ENCODE measurements at places on chromosomes 11 and 22.

- H3K36me3 ChIP-seq, result no peaks in the 10 kb centered on the region
- no peak for DNase-seq
- H3K27me3 ChIP-seq, result no peaks in the 10 kb centered on the region
Observed at GRCh38 chr11:12449961-12450715, 72.8 kb downstream of the PARVA start.

DNA sequence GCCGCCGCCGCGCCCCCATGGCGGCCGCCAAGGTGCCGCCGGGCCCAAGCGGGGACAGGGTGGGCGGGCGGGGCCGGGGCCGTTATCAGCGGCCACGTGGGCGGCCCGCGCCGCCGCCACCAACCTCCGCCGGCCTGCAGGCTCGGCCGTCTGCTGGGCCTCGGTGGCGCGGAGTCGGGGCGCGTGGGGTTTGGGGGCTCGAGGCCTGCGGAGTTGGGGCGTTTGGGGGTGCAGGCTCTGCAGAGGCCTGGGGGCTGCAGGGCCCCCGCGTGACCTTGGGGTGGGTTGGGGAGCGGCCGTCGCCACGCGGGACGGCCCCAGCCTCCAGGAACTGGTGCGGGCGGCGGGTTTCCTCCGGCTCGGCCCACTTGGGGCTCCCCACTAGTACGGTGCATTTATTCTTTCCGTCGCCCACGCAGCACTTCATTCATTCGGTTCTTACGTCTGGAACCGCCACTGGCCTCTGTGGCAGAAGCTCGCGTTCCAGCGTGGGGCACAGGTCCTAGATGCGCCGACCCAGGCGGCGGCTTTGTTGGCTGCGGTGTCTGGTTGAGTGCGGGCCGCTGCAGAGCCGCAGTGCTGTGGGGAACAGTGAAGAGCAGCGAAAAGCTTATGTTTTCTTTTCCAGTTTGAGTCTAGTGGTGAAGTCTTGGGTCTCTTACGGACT, 740 bp upstream of the TRMT2A start:
- peak overlapping the region; percentile 97 for H3K4me3 ChIP-seq
- peaks cover 88% of the 10 kb centered on the region for H3K36me3 ChIP-seq
- peak overlapping the region; percentile 81 for H3K27ac ChIP-seq
- DNase-seq, result peak; percentile 42

DNA sequence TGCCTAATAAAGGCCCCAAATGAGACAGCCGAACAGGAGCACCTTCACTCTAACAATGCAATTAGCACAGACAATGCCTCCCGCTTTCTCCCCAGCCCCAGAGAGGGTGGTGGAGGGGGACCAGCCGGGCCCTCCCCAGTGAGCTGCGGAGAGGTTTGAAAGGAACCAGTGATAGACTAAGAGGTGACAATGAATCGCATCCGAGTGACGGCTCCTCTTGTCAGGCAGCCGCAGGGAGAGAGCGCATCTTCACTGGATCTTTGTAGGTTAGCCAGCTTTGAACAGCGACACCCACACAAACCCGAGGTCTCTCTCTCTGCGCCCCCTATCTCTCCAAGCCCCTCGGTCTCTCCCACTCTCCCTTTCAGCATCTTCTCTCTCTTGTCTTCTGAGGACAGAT, 28.0 kb downstream of the FLRT1 start:
- no peaks in the 10 kb centered on the region for H3K4me1 ChIP-seq
- H3K27me3 ChIP-seq, result no peaks in the 10 kb centered on the region
- no peak overlapping the region for H3K4me3 ChIP-seq

GRCh38 chr11:63745304-63746170, 23.0 kb downstream of the ZFTA start:
- no peaks in the 10 kb centered on the region for H3K27me3 ChIP-seq
- no peak overlapping the region for H3K4me3 ChIP-seq
- H3K36me3 ChIP-seq, result peaks cover 22% of the 10 kb centered on the region
- no peak overlapping the region for H3K27ac ChIP-seq
- H3K4me1 ChIP-seq, result no peaks in the 10 kb centered on the region

GRCh38 chr22:40703736-40704135, 24.5 kb downstream of the MCHR1 start:
- H3K36me3 ChIP-seq, result no peaks in the 10 kb centered on the region
- H3K4me1 ChIP-seq, result no peaks in the 10 kb centered on the region
- no peaks in the 10 kb centered on the region for H3K27me3 ChIP-seq
- H3K27ac ChIP-seq, result no peak overlapping the region

DNA sequence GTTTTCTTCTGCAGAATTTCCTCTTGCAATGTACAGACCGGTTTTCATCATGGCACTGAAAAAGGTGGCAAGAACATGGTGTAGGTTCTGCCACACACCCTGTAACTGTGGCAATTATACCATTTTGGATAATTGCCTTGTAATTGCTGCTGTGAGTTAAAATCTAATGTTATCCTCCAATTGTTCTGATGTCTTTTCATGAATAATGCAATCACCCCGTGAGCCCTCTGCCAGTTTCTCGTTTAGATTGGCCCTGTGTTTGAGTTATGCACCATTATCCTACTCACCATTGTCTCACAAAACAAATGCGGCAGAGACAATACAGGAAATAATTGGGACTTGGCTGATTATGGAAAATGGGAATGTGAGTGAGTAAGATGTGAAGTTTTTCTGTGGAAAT, 61.8 kb upstream of the MTNR1B start:
- no peak overlapping the region for H3K4me3 ChIP-seq
- H3K27ac ChIP-seq, result no peak overlapping the region
- no peak for DNase-seq
- no peaks in the 10 kb centered on the region for H3K4me1 ChIP-seq
- H3K36me3 ChIP-seq, result no peaks in the 10 kb centered on the region

DNA sequence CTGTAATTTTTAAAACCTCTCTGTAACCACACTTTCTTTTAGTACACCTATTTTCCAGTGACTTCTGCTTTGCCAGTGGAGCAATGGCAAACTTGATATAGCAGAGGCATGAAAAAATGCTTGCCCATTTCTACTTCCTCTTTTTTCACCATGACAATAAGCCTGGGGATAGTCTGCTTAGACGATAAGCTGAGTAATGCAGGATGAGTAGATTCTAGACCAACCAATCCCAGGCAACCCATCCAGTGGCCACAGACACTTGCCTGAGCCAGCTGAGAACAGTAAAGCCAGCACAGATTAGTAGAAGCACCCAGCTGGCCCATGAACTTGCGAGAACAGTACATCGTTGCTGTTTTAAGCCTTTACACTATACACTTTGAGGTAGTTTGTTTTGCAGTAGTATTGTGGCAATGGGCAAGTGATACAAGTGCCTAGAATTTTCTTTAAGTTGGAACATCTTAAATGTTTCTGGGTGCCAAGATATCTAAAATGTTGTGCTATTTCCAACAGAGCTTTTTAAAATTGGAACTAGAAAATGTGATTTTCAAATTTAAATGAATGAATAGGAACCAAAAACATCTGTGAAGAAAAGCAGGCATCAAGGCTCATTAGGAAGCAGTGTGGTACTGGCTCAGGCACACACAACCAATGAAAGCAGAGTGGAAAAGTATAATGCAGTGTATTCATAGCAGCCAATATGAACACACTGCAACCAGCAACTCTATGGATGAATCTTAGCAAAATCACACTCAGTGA, 37.7 kb downstream of the DDI1 start:
- DNase-seq, result no peak
- H3K4me3 ChIP-seq, result no peak overlapping the region
- H3K27ac ChIP-seq, result no peak overlapping the region
- no peaks in the 10 kb centered on the region for H3K4me1 ChIP-seq

DNA sequence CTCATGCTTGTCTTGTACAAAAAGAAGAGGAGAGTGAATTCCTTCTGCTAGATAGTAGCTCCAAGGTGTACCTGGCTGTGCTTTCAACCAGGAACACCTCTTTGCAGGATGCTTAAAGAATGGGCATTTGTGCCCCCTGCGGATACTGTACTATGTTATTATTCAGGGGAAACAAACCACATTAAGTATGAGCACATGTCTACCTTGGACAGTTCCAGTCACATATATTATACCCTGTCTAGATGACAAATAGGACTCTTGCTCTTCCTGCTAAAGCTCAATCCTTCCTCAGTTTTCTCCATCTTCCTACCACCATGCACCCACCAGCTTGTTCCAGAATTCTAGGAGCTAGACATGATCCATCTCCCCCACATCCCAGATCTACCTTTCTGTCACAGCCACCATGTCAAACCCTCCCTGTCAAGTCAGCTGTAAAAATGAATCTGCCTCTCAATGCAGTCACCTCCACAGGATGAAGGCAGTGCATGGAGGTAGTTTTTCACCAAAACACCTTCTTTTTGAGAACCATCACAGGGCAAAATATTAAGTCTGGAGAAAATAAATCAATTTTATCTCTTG, 337.4 kb downstream of the LARGE1 start:
- no peaks in the 10 kb centered on the region for H3K36me3 ChIP-seq
- DNase-seq, result no peak
- H3K4me3 ChIP-seq, result no peak overlapping the region
- H3K4me1 ChIP-seq, result no peaks in the 10 kb centered on the region
- no peak overlapping the region for H3K27ac ChIP-seq
- H3K27me3 ChIP-seq, result no peaks in the 10 kb centered on the region

GRCh38 chr11:57150454-57150917, 31.3 kb upstream of the LRRC55 start:
- DNase-seq, result no peak
- no peaks in the 10 kb centered on the region for H3K4me1 ChIP-seq
- no peaks in the 10 kb centered on the region for H3K36me3 ChIP-seq

GRCh38 chr11:128179512-128179911, 407.8 kb downstream of the ETS1 start:
- H3K4me1 ChIP-seq, result peaks cover 55% of the 10 kb centered on the region
- no peaks in the 10 kb centered on the region for H3K27me3 ChIP-seq
- peak overlapping the region; percentile 34 for H3K27ac ChIP-seq
- DNase-seq, result no peak
- no peak overlapping the region for H3K4me3 ChIP-seq
- H3K36me3 ChIP-seq, result peaks cover under 1% of the 10 kb centered on the region

DNA sequence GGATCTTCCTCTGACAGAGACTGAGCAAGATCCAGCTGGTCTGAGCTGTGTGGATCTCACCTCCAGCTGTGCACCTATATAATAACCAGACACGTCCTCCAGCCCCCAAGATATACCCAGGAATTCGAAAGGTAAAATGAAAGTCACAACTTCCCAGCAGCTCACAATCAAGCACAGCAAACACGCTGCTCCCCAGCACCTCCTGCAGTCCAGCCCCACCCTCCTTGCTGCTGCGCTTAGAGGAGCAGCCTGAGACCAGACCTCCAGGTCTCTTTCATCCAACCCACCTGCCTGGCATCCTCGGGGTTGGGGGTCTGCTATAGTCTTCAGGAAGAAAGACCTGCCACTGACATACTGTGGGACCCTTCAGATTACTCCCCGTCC, 3.0 kb upstream of the APOL4 start:
- H3K27me3 ChIP-seq, result no peaks in the 10 kb centered on the region
- H3K4me1 ChIP-seq, result peaks cover 26% of the 10 kb centered on the region
- no peaks in the 10 kb centered on the region for H3K36me3 ChIP-seq
- DNase-seq, result no peak
- no peak overlapping the region for H3K4me3 ChIP-seq

- peak overlapping the region; percentile 73 for H3K27ac ChIP-seq
- peaks cover 61% of the 10 kb centered on the region for H3K36me3 ChIP-seq
- H3K4me3 ChIP-seq, result no peak overlapping the region
- no peaks in the 10 kb centered on the region for H3K27me3 ChIP-seq
- peak; percentile 66 for DNase-seq
Observed at GRCh38 chr22:26487996-26488395, 4.3 kb downstream of the SRRD start.

- H3K27me3 ChIP-seq, result peaks cover 7% of the 10 kb centered on the region
- no peak overlapping the region for H3K27ac ChIP-seq
- no peak overlapping the region for H3K4me3 ChIP-seq
- no peaks in the 10 kb centered on the region for H3K36me3 ChIP-seq
Observed at GRCh38 chr22:27152033-27152432, 494.6 kb downstream of the MIAT start.

DNA sequence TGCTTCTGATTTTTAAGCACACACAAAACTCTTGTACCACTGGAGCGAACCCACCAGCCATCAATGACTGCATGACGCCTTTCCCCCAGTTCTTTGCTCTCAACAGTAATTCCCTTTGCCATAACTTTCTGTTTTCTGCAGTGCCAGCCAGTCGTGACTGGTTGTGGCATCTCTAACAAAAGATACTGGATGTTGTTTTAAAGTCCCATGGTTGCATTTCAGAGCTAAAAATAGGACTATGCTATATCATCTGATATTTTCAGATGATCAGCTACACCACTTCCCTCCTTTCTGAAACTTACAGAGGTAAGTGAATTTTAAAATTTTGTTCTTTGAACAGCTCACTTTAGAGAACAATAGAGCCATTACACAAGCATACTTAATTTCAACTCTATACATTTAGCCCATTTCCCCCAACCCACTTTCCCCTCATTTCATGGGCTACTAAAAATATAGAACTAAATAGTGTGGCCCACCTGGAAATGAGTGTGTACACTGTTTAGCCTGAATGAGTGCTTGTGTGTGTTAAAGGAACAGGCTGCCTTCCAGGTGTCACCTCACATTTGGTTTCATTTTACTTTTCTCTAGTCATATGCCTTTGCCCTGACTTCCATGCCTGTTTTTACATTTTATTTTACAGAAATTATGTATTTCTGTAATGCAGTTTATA, 136.9 kb upstream of the ZC3H12C start:
- H3K27ac ChIP-seq, result no peak overlapping the region
- no peaks in the 10 kb centered on the region for H3K4me1 ChIP-seq
- no peak overlapping the region for H3K4me3 ChIP-seq
- H3K36me3 ChIP-seq, result no peaks in the 10 kb centered on the region
- H3K27me3 ChIP-seq, result no peaks in the 10 kb centered on the region
- DNase-seq, result no peak

- H3K27ac ChIP-seq, result no peak overlapping the region
- DNase-seq, result no peak
- no peaks in the 10 kb centered on the region for H3K4me1 ChIP-seq
- H3K36me3 ChIP-seq, result no peaks in the 10 kb centered on the region
Observed at GRCh38 chr11:126025822-126026221, 36.8 kb downstream of the CDON start.

GRCh38 chr11:44831605-44832394, 105.0 kb downstream of the TSPAN18 start:
- no peak overlapping the region for H3K4me3 ChIP-seq
- DNase-seq, result no peak
- peaks cover 6% of the 10 kb centered on the region for H3K27me3 ChIP-seq
- no peaks in the 10 kb centered on the region for H3K4me1 ChIP-seq

GRCh38 chr22:19398206-19398605, 33.3 kb downstream of the HIRA start:
- H3K4me3 ChIP-seq, result no peak overlapping the region
- H3K27me3 ChIP-seq, result no peaks in the 10 kb centered on the region
- no peaks in the 10 kb centered on the region for H3K4me1 ChIP-seq
- no peak overlapping the region for H3K27ac ChIP-seq

- no peak for DNase-seq
- no peak overlapping the region for H3K27ac ChIP-seq
- H3K4me3 ChIP-seq, result peak overlapping the region; percentile 21
- H3K27me3 ChIP-seq, result peaks cover 61% of the 10 kb centered on the region
- H3K36me3 ChIP-seq, result no peaks in the 10 kb centered on the region
- H3K4me1 ChIP-seq, result peaks cover 9% of the 10 kb centered on the region
Observed at GRCh38 chr11:8871171-8871775, 39.7 kb upstream of the AKIP1 start.
